Pulmonary artery endothelial cell (primary cell): ENCODE measurements at places on chromosomes 2 and 18.

GRCh38 chr2:136497709-136498108 lies 267.6 kb upstream of the THSD7B start:
- DNase-seq = no peak

DNA sequence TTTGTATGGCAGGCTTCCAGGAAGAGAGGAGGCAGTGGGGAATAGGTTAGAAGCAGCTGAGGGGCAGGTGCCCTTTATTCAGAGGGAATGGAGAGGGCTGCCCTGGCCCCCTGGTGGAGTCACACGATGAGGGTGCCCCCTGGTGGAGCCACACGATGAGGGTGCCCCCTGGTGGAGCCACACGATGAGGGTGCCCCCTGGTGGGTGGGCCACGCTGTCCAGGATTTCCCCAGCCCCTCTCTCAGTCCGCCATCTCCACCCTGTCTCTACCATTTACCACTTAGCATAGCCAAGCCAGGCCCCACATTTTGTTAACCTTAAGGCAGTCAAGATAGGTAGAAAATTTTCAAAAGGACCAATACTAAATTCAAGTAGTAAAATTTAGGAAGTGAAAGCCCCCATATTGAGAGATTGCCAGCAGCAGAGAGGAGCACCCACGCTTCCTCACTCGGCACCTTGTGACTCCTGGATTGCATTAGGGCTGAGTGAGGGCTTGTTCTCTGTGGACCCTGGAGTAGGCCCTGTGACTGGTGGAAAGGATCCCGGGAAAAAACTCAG lies 10.4 kb upstream of the FAM228A start:
- DNase-seq = no peak

- no peak for DNase-seq
These were observed 1.3 kb downstream of the BCL2 start for GRCh38 chr18:63317982-63318888.

DNA sequence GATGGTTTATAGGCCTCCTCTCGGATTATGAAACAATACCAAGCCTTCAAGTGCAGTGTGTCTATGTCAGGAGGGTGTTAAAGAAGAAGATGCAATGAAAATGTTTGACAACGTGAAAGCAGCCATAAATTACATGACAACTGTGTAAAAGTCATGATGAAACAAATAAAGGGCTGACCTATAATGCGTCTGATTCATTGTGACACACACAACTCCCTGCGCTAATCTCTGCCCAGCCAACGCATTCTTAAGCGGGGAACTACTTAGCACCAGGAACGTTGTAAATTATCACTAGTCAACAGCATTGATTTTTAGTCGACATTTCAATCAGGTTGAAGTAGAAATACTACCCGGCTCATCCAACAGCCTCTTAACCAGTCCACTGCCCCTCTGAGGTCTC lies 26.8 kb downstream of the BCL11A start:
- DNase-seq = no peak
